ENCODE measurements at places on chromosomes 16 and 17.

- H3K4me3 ChIP-seq, result no peak overlapping the region
- no peaks in the 10 kb centered on the region for H3K27me3 ChIP-seq
- DNase-seq, result no peak
- H3K27ac ChIP-seq, result no peak overlapping the region
- H3K36me3 ChIP-seq, result no peaks in the 10 kb centered on the region
- no peaks in the 10 kb centered on the region for H3K4me1 ChIP-seq
These were observed 1631.0 kb downstream of the CDH8 start for GRCh38 chr16:60405286-60405685.

GRCh38 chr17:66638707-66639479 is 196.0 kb upstream of the CACNG5 start:
- H3K4me3 ChIP-seq, result no peak overlapping the region
- H3K27me3 ChIP-seq, result no peaks in the 10 kb centered on the region
- no peak overlapping the region for H3K27ac ChIP-seq
- H3K4me1 ChIP-seq, result no peaks in the 10 kb centered on the region

DNA sequence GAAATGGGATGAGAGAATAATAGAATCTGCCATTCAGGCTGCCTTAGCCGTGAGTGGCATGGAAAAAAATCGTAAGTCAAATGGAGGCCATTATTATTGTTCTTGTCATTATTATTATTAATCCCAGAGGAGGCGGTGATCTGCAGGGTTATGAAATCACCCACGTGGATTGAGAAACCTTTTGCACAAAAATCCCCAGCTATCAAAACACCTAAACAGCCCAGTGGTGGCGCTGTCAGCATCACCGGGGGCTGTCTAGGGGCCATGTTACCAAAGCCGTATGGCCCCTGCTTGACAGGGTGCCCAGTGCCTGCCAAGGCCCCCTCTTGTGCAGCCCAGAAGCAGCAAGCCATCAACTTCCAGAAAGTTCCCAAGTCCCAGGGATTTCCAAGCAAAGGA is 25.2 kb downstream of the CNGB1 start:
- H3K4me1 ChIP-seq, result no peaks in the 10 kb centered on the region
- H3K4me3 ChIP-seq, result no peak overlapping the region
- no peaks in the 10 kb centered on the region for H3K36me3 ChIP-seq
- no peak overlapping the region for H3K27ac ChIP-seq
- DNase-seq, result no peak

DNA sequence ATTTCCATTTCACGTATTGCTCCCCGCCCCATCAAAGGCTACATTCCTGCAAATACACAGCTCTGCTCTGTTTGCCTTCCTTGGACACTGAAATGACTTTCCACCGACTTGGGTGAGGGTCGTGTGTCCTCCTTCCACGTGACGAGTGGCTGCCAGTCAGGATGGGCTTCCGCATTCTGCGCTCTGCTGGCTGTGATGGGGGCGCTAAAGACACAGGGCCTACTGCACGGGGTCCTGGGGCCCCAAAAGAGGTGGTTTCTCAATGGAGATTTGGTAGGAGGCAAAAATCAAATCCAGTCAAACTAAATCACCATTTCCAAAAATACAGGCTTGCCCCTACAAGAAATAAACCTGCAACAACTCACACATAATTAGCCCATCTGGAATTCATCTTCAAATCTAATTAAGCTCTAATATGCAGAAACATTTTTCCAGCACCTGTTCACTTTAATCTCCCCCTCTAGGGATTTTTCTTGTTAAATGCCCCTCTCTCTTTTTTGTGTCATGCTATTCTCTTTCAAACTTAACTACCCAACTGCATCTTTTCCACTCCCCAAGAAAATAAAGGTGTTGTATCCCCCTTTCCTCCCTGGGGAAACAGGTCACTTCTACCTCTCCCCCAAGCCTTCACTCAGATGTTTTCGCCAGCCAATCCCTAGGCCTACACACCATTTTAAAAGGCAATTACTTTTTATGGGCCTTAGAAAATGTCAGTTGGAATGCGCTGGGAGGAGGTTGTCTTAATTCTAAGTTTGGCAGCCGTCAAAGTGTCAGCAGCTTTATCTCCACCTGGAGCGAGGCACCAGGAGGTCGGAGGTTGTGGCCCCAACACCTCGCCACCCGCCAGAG is 21.9 kb upstream of the FAAP100 start:
- no peaks in the 10 kb centered on the region for H3K27me3 ChIP-seq
- DNase-seq, result no peak
- H3K36me3 ChIP-seq, result peaks cover 70% of the 10 kb centered on the region
- no peak overlapping the region for H3K4me3 ChIP-seq
- H3K27ac ChIP-seq, result no peak overlapping the region
- H3K4me1 ChIP-seq, result no peaks in the 10 kb centered on the region

- peak overlapping the region; percentile 64 for H3K4me3 ChIP-seq
- DNase-seq, result peak; percentile 71
- H3K27me3 ChIP-seq, result peaks cover 4% of the 10 kb centered on the region
- peaks cover 48% of the 10 kb centered on the region for H3K4me1 ChIP-seq
These were observed 5.2 kb downstream of the AXIN2 start for GRCh38 chr17:65556014-65556909.

GRCh38 chr17:77146882-77147281 is 6.1 kb downstream of the SEC14L1 start:
- H3K4me1 ChIP-seq, result peaks cover 51% of the 10 kb centered on the region
- H3K36me3 ChIP-seq, result peaks cover 64% of the 10 kb centered on the region
- H3K27ac ChIP-seq, result peak overlapping the region; percentile 56
- H3K27me3 ChIP-seq, result no peaks in the 10 kb centered on the region

Data from CD4-positive, CD25-positive, alpha-beta regulatory T cell (primary cell).